ENCODE measurements at places on chromosomes 13 and 19.

- no peak for DNase-seq
Observed at GRCh38 chr13:21522847-21523246, 63.7 kb upstream of the ZDHHC20 start.

DNA sequence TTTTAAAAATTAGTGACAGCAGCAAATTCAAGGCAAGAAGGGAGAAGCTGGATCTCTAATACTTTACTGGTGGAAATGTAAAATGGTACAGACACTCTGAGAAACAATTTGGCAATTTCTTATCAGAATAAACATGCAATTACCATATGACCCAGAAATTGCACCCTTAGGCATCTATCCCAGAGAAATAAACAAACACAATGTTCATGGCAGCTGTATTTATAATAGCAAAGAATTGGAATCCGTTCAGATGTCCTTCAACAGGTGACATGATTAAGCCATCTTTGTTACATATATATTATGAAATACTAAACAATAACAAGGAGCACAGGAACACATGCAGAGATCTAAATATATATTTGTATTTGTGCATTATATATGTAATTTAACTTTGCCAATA, 756.5 kb downstream of the SLITRK1 start:
- no peak for DNase-seq

- no peak for DNase-seq
Observed at GRCh38 chr13:90485436-90485835, 862.1 kb upstream of the MIR17HG start.

GRCh38 chr13:34356686-34357434, 538.9 kb downstream of the RFC3 start:
- DNase-seq, result no peak

GRCh38 chr19:58033741-58034476, at the start of gene ZSCAN1:
TSS of gene ZSCAN1 (plus strand) at chr19:58034025. CDS start at chr19:58037837, 3,812 bp downstream.
- DNase-seq, result peak; percentile 17

Measured in CD4-positive, alpha-beta T cell treated with Interleukin-21 for 1 hour (primary cell).